ENCODE measurements at places on chromosomes 6 and 20. TPM values are rescaled to one million over a fixed set of nuclear protein-coding genes. Genes with fewer than 3 reads are reported as not detected.
A peak's percentile ranks its signal among the peaks of the same experiment; 100 is the strongest.

SEL1L2 gene
- polyA plus RNA-seq: not detected

DNA sequence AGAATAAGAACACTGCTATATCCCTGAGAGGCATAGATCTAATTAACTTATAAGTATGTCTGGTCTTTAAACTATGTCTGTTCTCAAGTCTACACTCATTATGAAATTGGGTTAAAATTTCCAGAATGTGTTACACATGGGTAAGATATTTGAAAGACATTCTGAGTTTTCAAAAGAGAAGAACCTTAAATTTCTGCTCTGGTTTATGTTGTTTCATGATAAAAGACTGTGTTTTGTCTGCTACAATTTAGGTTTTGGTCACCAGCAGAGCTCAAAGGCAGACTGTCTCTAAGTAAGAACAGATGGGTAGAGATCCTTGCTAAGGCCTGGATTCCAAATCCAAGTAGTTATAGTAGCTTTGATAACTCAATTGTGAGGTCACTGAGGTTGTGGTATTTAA lies 6.0 kb downstream of the STMND1 start:
- peak; percentile 52 for DNase-seq

DNA sequence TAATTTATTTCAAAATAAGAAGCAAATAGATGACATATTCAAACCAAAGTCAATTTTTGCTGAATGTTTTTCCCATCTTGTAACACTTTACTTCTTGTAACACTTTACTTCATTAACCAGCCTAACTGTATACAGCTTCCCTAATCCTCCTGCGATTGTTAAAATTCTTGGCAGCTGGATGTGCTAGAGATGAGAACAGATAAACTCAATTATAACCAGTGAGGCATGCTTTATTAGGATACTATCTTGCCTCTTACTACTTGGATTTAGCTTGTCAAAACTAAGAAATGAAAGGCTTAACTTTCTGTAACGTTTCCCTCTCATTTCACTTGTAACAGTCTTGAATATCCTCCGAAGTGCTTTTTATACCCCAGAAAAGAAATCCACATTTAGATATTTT lies 94.1 kb upstream of the BMP5 start:
- no peak for DNase-seq

- no peak for DNase-seq
Observed at GRCh38 chr6:102488729-102489128, 1095.2 kb downstream of the GRIK2 start.

DNA sequence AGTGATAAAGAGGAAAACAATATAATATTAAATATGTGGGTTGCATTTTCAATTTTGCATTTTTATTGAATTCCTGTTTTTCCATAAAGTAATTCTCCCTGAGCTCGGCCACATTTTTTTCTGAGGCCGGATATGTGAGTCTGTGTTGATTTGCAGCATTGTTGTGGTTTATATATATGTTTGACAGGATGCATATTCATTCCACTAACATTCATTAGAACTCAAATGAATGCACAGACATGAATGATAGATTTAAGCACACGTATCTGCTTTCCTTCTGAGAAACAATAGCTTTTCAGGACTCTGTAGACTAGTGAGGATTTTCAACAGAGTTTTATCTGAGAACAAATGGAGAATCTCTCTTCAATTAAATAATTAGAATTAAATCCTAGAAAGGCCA lies 10.6 kb upstream of the EXOC2 start:
- no peak for DNase-seq

DNA sequence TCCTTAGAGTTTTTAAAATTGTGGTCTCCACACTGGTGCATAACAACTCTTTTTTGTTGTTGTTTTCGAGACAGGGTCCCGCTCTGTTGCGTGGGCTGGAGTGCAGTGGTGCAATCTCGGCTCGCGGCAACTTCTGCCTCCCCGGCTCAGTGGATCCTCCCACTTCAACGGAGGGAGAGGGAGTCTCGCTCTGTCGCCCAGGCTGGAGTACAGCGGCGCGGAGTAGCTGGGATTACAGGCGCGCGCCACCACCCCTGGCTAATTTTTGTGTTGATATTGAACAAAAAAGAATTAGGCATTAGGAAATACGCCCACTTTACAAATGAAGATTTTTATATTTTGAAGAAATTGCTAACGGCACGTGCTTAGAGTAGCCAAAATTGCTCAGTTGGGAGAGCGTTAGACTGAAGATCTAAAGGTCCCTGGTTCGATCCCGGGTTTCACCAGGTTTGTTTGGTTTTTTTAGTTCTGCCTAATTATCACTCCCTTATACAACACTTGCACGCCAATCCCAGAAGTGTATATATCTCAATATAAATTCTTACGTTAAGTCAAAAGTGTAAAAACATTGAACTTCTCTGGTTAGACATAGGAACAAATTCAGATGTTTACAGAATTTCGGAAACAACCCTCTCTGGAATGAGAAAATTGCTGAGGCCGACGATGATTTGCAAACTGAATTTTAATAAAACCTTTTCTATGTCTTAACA lies 159.6 kb downstream of the TRIM27 start:
- DNase-seq: no peak

CNBD2 gene
- polyA plus RNA-seq: 0.28 TPM

C20orf202 gene
- not detected for polyA plus RNA-seq

DNA sequence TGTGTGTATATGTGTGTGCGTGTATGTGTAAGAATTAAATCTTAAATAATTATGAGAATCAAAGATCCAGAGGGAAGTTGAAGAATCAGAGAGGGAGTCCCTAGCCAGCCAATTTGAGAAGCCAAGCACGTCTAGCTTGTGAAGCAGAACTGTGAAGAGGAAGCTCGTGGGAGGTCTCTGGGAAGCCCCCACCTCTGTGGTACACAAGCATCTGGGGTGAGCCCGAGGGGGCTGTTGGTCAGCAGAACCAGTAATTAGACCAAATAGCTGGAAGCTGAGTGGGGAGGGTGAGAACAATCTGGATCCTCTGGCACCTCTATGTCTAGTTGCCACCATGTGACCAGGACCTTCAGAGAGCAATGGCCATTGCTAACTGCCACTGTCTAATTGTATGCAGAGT lies 310.0 kb upstream of the PRND start:
- no peak for DNase-seq

STMND1 gene
- not detected for polyA plus RNA-seq

DNA sequence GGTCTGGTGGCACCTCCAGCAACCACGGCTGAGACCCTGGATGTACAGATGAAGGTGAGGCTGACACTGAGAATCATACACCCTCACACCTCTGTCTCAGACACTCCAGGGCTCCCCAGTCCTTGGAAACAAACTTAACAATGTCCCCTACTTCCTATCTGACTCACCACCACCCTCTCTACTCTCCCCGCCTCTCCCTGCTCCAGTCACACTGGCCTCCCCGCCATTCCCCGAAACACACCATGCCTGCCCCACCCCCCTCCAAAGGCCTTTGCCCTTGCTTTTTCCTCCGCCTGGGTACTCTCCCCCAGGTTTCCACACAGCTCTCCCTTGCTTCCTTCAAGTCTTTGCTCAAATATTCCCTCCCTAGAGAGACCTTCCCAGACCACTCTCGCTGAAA lies 16.3 kb downstream of the BPI start:
- DNase-seq: no peak

All from GM23248 (cell line).